ENCODE measurements at places on chromosomes 1 and 21.

GRCh38 chr1:6008084-6008415 lies 15.8 kb upstream of the NPHP4 start:
- no peak for DNase-seq

DNA sequence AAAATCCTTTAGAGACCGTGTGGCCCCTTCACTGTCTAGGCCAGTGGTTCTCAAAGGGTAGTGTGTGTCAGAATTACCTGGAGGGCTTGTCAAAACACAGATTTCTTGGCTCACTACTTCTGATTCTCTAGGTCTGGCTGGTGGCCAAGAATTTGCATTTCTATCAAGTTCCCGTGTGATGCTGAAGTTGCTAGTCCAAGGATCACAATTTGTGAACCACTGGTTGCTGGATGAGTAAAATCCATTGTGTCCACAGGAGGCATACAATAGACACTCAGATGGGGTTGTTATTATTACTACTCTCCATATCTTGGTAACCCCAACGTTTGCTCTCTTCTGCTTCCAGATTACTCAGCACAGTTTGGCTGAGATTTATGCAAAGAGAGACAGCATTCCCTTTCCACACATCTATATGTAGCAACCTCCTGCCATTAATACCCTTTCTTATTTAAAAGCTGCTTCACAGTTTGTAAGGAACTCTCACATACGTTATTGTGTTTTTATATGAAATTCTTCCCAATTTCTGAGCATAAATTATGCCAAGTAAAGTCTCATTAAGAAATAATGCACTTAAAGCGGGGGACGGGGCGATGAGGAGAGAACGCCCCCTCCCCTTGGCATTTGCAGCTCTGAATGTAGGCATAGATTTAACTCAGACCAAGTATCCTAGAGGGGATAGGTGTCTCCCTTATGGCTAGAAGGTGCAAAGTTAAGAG lies 720 bp upstream of the TMCC2 start:
- DNase-seq = no peak

DNA sequence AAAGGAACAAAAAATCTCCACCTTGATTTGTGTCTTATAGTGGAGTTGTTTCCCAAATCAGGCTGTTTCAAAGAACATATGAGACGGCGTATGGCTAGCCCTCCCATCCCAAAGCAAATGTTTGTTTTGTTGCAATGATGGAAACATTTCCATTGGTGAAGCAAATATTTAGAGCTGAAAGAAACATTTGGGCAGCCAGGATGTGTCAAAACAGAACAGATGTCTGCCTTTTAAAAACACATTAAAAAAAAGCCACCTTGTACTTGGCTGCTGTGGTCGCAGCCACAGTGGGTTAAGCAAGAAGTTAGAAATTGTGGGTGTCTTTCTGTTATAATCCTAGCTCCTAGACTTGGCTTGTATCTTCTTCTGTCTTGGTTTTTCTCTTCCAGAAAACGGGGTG lies 116.3 kb downstream of the PEX14 start:
- DNase-seq = no peak

- DNase-seq = no peak
Observed at GRCh38 chr1:11868331-11868980, 9.7 kb upstream of the NPPB start.

- no peak for DNase-seq
Observed at GRCh38 chr1:65541161-65541560, 120.7 kb downstream of the LEPR start.

Measured in femur (tissue), 1 donor.